Activated T-helper 1 cell treated with anti-CD3 and anti-CD28 coated beads, Interleukin-2, amount 50 U/mL, for 16 hours (primary cell): ENCODE measurements at places on chromosomes 1 and 21.

DNA sequence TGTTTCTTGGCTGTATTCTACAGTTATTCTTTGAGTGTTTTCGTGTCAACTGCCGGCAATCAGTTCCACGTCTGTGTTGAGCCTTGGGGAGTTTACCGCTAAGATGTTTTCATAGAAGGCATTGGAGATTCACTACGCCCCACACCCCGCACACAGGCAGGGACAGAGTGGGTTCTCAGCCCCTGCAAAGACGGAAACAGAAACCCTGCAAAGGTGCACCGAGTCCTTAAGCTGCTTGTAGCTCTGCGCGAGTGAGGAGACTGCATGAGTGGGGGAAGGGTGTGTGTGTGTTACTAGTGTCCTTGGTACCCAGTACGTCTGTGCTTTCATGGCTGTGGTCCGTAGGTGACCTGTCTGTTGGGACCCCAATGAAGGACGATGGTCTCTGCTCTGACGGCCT lies 1.9 kb downstream of the LHX4 start:
- no peak for DNase-seq

- DNase-seq, result no peak
Observed at GRCh38 chr1:150422541-150422940, 58.6 kb downstream of the RPRD2 start.

- DNase-seq, result no peak
Observed at GRCh38 chr1:244218220-244218619, 167.1 kb downstream of the ZBTB18 start.

DNA sequence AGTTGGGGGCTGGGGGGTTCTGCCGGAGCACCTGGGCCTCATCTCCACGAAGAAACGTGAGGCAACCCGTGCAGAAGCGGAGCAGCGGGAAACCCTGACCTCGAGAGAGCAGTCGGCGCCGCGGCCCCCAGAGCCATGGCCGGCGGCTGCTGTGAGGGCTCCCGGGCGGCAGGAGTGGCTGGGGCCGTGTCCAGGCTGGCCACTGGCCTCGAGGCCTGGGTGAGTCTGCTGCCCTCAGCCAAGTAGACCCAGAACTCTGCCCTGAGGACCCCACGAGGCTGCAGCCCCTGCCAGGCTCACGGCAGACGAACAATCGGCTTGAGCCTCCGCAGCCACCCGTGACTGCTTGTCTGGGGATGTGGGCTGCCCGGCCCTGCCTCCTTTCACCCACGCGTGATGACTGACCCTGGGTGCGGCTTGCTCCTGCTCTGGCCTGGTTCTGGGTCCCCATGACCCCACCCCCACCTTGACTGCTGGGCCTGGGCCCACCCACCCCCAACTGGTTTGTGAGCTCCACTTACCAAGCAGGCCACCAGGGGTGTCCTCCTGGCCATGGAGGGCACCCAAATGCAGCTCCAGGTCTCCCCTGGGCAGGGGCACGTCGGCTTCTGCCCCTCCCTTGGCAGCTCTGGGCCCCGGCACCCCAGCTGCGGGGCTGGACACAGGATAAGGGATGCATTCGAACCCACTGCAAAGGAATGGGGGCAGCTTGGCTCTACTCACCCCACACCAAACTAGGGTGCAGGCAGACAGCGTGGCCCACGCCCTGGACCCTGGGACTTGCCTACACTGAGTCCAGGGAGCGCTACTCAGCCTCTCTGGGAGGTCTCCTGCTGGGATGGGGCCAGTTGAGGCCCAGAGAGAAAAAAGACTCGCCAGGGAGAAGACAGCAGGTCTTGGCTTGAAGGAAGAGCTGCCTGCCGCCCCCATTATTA lies 34.2 kb downstream of the MORN1 start:
- DNase-seq, result no peak

GRCh38 chr1:82962658-82963057 lies 1036.3 kb downstream of the TTLL7 start:
- DNase-seq, result no peak

DNA sequence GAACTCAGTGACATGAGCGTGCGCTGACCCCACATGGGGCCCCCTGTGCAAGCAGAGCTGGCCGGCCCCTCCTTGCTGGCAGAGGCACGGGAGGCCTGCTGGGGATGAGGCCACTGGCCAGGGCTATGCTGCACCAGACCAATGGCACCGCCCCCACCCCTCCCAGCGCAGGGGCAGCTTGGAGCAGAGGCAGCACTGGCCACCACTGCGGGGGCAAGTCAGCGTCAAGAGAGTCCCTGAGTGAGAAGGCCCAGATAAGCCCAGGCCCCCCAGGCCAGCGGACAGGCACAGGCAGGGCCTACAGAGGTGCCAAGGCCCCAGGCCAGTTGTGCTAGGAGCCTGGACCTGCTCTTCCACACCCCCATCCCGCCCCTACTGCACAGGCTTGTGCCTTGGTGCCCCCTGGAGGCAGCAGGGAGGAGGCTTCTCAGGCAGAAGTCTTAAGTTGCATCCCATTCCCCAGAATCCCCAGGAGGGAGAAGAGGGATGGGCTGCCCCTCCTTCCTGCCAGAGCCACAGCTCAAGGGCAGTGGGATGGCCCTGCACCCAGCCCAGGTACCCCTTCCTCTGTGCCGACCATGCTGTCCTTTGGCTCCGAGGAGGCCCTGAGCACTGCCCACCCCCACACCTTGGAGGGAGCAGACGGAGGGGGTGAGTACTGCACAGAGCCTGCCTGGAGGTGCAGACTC lies 35.8 kb downstream of the EPHX1 start:
- DNase-seq, result no peak

GRCh38 chr1:87295445-87296110 lies 33.1 kb upstream of the LMO4 start:
- DNase-seq, result no peak

GRCh38 chr1:221039616-221040015 lies 160.4 kb downstream of the HLX start:
- no peak for DNase-seq

DNA sequence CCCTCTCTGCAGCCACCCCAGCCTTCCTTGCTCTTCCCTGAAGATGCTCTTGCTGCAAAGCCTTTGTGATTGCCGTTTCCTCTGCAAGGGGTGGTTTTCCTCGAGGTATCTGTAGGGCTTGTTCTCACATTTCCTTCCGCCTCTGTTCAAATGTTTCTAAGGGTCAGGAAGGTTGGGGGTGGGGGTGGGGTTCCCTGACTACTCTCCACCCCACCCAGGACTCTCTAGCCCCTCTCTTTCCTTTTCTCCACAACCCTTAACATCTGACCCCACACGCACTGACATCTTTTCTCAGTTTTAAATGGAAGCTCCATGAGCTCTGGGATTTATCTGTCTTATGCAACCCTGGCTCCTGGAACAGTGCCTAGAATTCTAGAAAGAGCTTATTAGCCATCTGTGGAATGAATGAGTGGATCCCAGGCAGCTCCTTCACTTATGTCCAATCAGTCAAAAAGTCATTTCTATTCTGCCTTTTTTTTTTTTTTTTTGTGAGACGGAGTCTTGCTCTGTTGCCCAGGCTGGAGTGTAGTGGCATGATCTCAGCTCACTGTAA lies 27.3 kb upstream of the ZNF362 start:
- no peak for DNase-seq
